Cardiac muscle cell (in vitro differentiated cells and primary cell): ENCODE measurements at places on chromosomes 2 and 18. TPM values are rescaled to one million over a fixed set of nuclear protein-coding genes. Genes with fewer than 3 reads are reported as not detected.

Gene SERTAD2
- total RNA-seq: 14.0 and 21.2 TPM in 2 replicates

Gene VSNL1
- 3.9 and 4.1 TPM in 2 replicates for total RNA-seq

Gene IL36B
- total RNA-seq: not detected in 2 replicates

Gene CRYBA2
- total RNA-seq: not detected in 2 replicates

Gene EML6
- total RNA-seq: 0.89 and 0.92 TPM in 2 replicates

- no peak for DNase-seq
These were observed 326.2 kb upstream of the LRATD1 start for GRCh38 chr2:14306268-14306861.

DNA sequence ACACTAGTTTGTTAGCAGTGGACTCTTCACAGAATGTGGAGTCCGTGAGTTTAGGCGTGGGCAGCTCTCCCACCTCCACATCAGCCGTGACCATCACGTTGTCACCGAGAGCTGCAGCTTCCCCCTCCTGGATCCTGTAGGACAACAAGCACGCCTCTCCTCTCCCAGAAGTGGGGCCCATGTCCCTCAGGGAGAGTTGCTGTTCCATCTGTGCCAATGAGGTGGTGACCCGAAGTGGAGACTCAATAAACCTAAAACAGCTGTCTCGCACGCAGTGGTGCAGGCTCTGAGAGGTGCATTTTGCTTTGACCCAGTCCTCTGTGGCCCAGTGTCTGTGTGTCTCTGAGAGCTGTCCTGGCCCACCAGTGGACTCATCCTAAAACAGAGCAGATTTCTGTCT is 456.5 kb upstream of the SOX11 start:
- no peak for DNase-seq

GRCh38 chr2:186907897-186908296 is 58.9 kb upstream of the ZSWIM2 start:
- DNase-seq: no peak

- peak; percentile 25 for DNase-seq
These were observed 24.5 kb downstream of the NIF3L1 start for GRCh38 chr2:200913654-200914053.
